Omental fat pad (tissue), 4 donors: ENCODE measurements at places on chromosomes 16 and 17.

DNA sequence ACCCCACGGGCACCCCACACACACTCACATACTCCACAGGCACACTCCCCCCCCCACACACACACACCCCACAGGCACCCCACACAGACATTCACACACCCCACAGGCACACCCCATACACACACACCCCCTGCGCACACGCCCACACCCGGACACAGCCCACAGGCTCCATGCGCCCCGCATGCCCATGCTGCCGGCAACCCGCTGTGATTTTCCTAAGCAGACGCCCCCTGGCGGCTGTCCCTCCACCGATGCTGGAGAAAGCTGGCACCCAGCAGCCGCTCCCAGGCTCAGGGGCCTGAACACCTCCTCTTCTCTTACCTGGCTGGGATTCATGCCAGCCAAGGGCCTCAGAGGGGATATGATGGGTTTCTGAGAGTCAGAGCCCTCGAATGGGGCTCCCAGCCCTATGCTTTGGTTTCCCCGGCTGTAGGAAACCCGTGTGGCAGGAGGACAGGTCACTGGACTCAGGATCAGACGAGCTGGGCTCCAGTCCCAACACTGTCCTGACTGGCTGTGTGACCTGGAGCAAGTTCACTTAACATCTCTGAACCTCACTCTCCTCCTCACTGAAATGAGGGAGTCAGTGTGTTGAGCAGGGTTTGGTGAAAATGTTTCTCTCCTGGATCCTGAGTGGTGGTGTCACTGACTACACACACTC, 19.6 kb upstream of the TNFRSF13B start:
- DNase-seq = peak; percentile 89

- no peak for DNase-seq
Measured at GRCh38 chr17:46732754-46733398, 85.6 kb downstream of the WNT3 start.

- DNase-seq = no peak
Measured at GRCh38 chr17:36752096-36752888, 150.9 kb downstream of the MRM1 start.

DNA sequence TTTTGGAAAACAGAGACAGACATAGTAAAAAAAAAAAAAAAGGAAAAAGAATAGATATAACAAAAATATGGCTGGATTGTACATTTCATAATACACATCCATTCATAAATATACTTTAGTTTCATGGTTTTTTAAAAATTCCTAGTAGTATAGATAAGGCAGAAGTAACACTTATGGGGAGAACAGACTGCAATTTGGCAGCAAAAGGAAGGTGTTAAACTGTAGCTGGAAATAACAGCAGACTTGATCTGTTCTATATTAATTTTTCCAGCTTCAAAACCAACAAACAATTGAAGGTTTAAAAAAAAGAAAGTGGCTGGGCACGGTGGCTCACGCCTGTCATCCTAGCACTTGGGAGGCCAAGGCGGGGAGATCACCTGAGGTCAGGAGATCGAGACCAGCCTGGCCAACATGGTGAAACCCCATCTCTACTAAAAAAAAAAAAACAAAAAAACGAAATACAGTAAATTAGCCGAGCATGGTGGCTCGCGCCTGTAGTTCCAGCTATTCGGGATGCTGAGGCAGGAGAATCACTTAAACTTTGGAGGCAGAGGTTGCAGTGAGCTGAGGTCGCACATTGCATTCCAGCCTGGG, 191.8 kb downstream of the SPECC1 start:
- no peak for DNase-seq

DNA sequence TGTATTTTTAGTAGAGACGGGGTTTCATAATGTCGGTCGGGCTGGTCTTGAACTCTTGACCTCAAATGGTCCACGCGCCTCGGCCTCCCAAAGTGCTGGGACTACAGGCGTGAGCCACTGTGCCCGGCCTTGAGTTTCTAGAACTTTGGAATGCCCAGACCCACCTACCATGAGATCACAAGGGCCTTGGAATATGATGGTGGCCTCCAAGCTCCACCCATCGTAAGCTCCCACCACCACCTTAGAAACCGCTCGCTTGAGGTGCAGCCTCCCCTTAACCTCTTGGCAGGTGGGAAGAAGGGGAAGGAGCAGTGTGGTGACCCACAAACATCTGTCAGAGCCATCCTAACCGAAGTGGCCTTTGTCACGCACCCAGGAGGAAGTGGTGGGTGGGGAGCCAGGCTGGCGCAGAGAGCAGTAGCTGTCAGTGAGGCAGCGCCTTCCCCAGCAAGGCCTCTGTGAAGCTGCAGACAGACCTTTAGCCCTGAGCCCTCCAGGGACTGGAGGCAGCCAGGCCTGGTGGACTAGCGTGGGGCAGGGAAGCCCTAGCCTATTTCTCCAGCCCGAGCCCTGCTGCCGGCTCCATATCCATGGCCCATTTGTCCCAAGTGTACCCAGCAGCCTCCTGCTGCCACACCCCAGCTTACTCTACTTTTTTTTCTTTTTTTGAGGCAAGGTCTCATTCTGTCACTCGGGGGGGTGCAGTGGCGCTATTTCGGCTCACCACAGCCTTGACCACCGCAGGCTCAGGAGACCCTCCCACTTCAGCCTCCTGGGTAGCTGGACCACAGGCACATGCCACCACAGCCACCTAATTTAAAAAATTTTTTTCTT, 13.1 kb upstream of the SEPHS2 start:
- DNase-seq = no peak

DNA sequence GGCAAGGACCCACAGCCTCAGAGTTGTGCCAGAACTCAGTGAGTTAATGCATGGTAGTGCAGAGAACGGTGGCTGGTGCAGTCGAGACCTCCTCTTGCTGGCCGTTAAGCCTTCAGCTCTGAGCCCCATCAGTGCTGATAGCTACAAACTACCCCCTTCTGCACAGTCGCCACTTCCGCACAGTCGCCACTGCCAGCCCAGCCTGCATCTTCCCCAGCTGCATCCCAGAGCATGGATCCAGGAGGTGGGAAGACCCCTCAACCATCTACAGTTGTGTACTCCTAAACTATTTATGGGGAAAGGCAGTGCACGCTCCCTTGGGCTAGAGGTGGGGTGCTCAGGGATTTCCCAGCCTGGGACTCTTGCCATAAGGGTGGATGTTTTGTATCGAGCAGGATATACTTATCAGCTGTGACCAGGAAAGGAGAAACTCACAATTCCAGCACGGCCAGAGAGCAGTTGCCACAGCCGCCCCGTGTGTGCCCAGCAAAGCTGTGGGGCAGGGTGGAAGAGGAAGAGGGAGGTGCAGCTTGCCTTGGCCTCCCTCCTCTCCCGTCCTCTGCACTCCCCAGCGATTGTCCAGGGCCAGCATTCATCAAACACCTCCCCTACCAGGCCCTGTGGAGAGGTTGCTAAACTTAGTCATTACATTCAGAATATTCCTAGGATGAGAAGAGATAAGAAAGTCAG, 49.5 kb upstream of the CMIP start:
- no peak for DNase-seq

GRCh38 chr16:13554005-13554404, 365.9 kb upstream of the ERCC4 start:
- no peak for DNase-seq

- DNase-seq = no peak
Measured at GRCh38 chr16:9135797-9136196, 44.4 kb downstream of the HAPSTR1 start.

GRCh38 chr16:87233928-87234327, 83.3 kb downstream of the C16orf95 start:
- DNase-seq = no peak

- DNase-seq = no peak
Measured at GRCh38 chr17:58918884-58919283, 163.2 kb downstream of the PPM1E start.

GRCh38 chr17:29179232-29180033, 765 bp downstream of the MYO18A start:
- DNase-seq = no peak

- DNase-seq = no peak
Measured at GRCh38 chr16:20937736-20938135, 37.2 kb downstream of the LYRM1 start.

DNA sequence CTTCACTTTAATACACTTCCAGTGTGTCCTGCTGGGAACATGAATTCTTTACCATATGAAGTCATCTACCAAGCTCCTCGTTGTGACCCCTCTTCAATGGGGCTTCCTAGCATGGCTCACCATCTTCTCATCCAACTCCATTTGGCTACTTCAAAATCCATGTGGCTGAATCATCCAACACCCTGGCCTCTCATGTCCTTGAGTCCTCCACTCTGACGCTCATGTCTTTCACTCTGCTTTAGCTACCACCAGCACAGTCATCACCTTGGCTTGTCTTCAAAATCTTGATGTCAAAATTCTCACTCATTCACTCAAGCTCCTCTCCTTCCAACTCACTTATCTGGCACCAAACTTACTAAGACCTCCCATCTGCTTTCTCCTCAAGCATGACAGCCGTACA, 35.8 kb downstream of the AMFR start:
- no peak for DNase-seq

DNA sequence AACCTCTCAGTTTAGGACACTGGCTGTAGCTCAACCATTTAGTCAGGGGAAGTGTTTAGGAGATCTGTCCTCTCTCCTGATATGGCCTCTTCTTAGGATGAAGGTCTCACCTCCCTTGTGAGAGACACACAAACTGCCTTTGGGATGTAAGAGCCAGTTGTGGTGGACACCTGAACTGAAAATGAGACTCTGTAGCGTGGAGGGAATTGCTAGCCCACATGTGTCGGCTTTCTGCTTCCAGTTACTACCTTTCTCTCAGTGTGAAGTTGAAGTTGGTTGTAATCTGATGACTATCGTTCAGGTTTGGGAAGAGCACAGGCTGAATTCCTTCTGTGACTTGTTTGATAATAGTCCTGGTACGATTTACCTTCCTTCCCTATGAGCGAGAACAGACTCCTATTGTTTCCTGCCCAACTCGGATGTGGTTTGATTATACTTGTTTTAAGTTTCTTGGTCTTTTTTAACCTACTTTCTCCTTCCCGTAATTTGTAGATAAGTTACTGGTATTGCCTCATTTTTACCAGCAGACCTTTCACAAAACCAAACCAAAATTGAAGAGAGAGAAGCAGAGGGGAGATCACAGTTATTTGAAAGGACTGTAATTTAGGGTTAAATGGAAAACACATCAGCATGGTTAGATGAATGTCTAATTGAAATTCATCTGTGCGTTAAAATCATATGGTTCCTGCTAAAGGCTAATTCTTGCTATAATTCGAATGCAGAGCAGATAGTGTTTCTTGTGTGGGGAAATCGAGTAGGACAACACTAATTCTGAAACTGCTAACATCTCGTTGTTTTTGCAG, 43.2 kb downstream of the CLEC16A start:
- DNase-seq = no peak

DNA sequence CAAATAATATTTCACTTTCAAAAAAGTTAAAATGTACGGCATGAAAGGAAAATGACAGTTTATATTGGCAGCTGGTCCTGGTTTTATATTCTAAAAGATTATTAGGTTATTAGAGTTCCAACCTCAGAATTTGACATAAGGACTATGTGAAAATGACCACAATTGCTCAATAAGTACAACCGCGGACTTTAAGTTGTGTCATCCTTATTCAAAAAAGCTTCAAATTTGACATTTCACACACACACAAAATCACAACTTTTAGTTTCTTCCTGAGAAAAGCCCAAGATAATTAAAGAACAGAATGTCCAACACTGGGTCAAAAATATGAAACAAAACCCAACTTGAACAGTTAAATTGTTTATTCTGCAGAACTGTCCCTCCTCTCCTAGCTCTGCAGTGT, 133.2 kb upstream of the AXIN2 start:
- no peak for DNase-seq

GRCh38 chr17:43380307-43380706, 18.5 kb upstream of the ARL4D start:
- no peak for DNase-seq

- no peak for DNase-seq
Measured at GRCh38 chr16:55622930-55623561, 32.7 kb upstream of the SLC6A2 start.

DNA sequence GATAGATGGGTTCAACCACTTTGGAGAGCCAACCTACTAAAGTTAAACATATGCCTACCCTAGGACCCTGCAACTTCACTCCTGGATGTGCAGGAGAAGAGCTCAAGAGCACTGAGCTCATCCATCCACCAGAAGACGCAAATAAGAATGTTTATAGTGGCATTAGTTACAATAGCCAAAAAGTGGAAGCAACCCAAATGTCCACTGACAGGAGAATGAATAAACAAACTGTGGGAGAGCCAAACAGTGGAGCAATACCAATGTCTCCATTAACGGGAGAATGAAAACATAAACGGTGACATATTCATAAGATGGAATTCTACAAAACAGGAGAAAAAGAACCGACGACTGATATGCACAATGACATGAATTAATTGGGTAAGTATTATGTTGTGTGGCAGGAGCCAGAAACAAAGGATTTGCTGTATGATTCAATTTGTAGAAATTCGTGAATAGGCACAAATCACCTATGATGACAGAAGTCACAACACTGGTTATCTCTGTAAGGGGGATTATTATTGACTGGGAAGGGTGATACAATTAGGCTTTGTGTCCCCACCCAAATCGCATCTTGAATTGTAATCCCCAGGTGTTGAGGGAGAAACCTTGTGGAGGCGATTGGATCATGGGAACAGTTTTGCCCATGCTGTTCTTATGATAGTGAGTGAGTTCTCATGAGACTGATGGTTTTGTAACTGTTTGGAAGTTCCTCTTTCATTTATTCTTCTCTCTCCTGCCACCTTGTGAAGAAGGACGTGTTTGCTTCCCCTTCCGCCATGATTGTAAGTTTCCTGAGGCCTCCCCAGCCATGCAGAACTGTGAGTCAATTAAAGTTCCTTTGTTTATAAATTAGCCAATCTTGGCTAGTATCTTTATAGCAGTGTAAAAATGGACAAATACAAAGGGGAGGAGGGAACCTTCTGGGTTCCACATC, 57.9 kb upstream of the PLCG2 start:
- DNase-seq = no peak
